GM20000 (cell line): ENCODE measurements at places on chromosomes 6 and 20.

DNA sequence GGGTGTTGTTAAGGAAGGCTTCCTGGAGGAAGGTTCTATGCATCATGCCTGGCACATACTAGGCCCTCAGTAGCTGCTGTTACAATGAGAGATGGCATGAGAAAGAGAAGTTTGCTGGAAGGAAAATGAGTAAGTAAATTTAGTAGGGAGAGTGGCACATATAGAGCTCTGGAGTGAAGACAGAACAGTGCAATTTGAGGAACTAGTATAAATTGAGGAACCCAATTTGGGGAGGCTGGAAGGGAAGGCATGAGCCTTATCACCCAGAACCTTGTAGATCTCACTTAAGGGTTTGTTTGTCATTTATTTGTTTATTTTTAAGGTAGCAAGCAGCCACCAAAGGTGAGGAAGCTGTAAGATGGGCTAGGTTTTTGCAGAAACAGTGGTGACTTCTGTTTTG is 87.1 kb upstream of the SCGN start:
- DNase-seq, result no peak

- no peak for DNase-seq
Observed at GRCh38 chr6:42708096-42708495, 14.3 kb downstream of the PRPH2 start.

GRCh38 chr6:75268121-75268987 is 16.2 kb downstream of the TMEM30A start:
- DNase-seq, result no peak

DNA sequence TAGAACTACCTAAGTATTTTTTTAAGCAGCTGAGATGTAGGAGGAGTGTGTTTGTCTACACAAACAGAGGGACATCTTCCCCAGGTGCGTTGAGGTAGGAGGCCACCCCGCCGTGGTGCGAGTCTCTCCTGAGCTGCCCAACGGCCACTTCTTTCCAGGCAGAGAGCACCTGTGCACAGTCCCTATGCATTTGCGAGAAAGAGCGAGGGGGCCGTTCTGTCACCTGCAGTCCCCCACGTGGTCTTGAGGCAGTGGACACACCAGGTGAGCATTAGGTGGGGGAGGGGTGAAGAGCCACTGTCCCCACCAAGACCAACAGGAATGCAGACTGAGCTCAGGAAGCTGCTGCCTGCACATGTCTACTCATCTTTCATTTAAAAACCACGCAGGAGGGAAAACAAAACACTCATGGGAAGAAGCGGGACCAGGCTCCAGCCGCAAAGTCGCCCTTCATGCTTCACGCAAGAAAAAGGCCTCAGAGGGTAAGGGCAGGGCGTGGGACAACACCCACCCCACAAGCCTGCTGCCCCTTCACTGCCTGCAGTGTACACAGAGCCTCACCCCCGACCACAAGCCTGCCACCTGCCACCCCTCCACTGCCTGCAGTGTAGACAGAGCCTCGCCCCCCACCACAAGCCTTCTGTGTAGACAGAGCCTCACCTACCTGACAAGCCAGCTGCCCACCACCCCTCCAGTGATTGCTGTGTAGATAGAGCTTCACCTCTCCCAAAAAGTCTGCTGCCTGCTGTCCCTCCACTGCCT is 142.0 kb downstream of the DLL1 start:
- DNase-seq, result no peak

GRCh38 chr6:132482581-132482980 is 30.3 kb downstream of the STX7 start:
- no peak for DNase-seq

DNA sequence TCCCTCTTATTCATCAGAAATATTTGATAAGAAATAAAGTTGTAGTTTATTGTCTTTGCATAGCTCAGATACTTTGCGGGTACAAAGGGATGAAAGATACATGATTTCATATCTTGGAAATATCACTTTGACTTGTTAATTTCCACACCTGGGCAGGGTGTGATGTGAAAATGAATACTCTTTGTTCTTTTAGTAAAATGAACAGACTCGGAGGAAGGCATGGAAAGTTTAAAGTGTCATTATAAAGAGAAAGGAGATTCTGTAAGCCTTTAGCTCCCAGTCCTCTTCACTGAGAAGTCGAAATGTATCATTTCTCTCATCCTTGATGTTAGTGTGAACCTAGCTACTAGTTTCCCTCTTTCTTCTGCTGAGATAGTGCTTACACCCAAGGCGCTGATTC is 36.7 kb upstream of the AKIRIN2 start:
- no peak for DNase-seq
